GM12864 (cell line): ENCODE measurements at places on chromosomes 7 and 10.

GRCh38 chr10:132022241-132022640, 40.5 kb upstream of the BNIP3 start:
- DNase-seq: no peak

- no peak for DNase-seq
These were observed 88.9 kb downstream of the C1GALT1 start for GRCh38 chr7:7271094-7271874.

- DNase-seq: no peak
These were observed 12.3 kb downstream of the SFXN3 start for GRCh38 chr10:101043363-101043707.

GRCh38 chr10:3831608-3832007, 46.6 kb upstream of the KLF6 start:
- DNase-seq: no peak

DNA sequence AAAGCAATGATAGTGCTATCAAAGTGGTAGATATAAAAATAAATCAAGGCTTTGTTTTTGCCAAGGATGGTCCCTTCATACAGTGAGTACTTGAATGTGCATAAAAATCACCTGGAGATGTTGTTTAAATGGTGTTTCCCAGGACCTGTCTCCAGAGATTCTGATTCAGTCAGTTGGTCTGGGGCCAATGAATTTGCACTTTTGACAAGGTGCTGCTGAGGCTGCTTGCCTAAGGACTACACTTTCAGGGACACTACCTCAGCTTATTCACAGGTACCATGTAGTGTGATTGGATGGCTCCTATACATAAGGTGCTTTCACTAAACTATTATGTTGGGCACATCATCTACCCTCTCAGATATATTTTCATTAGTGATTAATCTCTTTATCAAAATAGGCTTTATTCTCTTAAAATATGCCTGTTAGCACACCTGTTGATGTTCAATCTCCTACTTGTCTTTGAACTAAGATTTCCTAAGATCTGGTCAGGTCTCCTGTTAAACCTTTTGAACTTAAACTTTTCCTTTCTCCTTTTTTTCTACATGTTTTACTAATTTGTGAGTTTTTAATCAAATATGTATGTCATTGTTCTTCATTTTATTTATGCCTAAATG, 24.3 kb downstream of the CAPZA2 start:
- DNase-seq: no peak

GRCh38 chr10:46237815-46238510, 48.8 kb upstream of the ANTXRL start:
- no peak for DNase-seq

GRCh38 chr7:153920897-153921296, 131.3 kb upstream of the DPP6 start:
- DNase-seq: no peak

- DNase-seq: no peak
These were observed 133.7 kb downstream of the LRRN3 start for GRCh38 chr7:111224354-111225231.

DNA sequence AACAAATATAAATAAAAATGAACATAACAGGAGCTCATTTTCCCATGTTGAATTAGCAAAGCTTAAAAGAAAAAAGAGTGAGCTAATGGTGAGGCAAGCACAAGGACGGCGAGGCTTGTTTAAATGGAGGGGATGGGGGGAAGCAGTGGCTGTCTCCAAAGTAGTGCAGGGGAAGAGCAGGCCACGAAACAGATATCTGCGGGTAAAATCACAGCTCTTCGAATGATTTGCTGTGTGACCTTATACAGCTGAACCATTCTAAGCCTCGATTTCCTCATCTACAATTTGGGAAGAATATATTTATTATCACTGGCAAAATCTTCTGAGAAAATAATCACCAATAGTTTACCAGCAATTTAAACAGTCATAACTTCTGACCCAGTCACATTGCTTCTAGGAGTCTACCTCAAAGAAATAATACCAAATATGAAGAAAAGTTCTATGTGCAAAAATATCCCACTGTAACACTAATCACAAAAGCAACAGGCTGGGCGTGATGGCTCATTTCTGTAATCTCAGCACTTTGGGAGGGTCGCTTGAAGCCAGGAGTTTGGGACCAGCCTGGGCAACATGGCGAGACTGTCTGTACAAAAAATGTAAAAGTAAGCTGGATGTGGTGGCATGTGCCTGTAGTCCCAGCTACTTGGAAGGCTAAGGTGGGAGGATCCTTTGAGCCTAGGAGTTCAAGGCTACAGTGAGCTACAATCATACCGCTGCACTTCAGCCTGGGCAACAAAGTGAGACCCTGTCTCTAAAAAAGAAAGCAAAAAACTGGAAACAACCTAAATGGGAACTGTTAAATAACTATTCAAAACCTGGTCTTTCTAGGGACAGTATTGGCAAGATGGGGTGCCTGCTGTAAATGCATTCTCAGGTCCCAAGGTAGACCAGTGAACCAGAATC, 63.1 kb upstream of the ASAH2 start:
- no peak for DNase-seq
